Smooth muscle cell of the pulmonary artery (primary cell): ENCODE measurements at places on chromosomes 3 and 15. TPM values are rescaled to one million over a fixed set of nuclear protein-coding genes. Genes with fewer than 3 reads are reported as not detected.

The STRC gene
- 0.17 TPM in 1 of 2 replicates, not detected in the other for total RNA-seq

The WDR82 gene
- 85.0 and 91.9 TPM in 2 replicates for total RNA-seq

The TFRC gene
- total RNA-seq, result 297 and 356 TPM in 2 replicates

The PTH1R gene
- total RNA-seq, result 0.20 and 2.1 TPM in 2 replicates

The B3GNT5 gene
- total RNA-seq, result 2.0 and 3.7 TPM in 2 replicates

The CD86 gene
- total RNA-seq, result not detected in 2 replicates

The CLDND1 gene
- total RNA-seq, result 94.2 and 112 TPM in 2 replicates

The MCF2L2 gene
- 0.13 and 0.33 TPM in 2 replicates for total RNA-seq

The HTR3E gene
- total RNA-seq, result not detected in 2 replicates
